ENCODE measurements at places on chromosomes 11 and 22.

- peak; percentile 45 for DNase-seq
Observed at GRCh38 chr22:38314933-38315822, 2.1 kb downstream of the CSNK1E start.

DNA sequence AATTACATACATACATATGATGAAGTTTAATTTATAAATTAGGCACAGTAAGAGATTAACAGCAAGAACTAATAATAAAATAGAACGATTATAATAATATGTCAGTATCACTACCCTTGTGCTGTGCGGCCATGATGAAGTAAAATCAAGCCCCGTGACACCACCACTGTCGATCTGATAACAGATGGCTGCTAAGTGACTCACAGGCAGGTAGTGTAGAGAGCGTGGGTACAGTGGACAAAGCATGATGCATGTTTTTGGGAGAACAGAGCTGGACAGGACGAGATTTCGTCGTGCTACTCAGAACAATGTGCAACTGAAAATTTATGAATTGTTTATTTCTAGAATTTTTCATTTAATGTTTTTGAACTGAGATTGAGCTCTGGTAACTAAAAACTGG lies 108.4 kb upstream of the TIMP3 start:
- no peak for DNase-seq

GRCh38 chr11:92129811-92130210 lies 94.8 kb upstream of the FAT3 start:
- DNase-seq = no peak

DNA sequence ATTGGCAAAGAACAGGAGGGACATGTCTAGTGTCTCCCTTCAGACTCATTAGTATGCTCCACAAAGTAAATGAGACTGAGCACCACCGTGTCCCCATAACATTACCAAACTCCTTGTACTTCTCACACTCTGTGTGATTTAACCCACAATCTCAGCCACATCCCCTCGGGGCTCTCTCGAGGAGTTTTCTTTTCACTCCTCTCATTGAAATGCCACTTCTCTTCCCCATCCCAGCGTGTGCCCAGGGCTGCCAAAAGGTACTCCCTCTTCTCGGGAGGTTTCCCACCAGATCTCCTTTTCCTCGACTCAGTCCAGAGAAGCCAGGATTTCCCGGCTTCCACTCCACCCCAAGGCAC lies 1.1 kb downstream of the RBFOX2 start:
- peak; percentile 37 for DNase-seq

GRCh38 chr11:12359761-12360160 lies 17.6 kb upstream of the PARVA start:
- no peak for DNase-seq

- no peak for DNase-seq
Observed at GRCh38 chr11:36803084-36803483, 205.0 kb upstream of the RAG2 start.

GRCh38 chr11:105935791-105936190 lies 86.2 kb downstream of the MSANTD4 start:
- DNase-seq = peak; percentile 58

Data from dermis blood vessel endothelial cell (primary cell).